ENCODE measurements at places on chromosomes 16 and 17.

GRCh38 chr16:71425746-71426068, 16.1 kb downstream of the TLE7 start:
- no peak for DNase-seq

- DNase-seq: no peak
Measured at GRCh38 chr16:83972256-83973008, 4.4 kb downstream of the NECAB2 start.

GRCh38 chr17:38436386-38436785, 8.1 kb downstream of the ARHGAP23 start:
- DNase-seq: no peak

DNA sequence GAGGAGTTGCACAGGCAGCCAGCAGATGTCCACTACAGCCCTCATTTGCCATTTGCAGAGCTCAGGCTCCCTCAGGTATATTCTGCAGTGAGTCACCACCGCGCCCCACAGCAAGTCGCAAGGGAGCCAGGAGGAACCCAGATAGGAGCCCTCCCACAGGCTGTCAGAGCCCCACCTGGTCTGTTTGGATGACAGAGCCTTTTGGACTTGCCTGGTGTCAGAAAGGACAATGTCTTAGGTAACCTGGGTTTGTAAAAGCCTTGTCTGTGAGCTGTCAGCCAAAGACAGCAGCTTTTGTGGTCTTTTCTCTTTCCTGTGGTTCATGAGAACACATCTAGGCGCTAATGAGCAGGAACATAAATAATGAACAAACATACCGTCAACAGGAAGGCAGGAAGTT, 70.9 kb downstream of the GNAO1 start:
- no peak for DNase-seq

DNA sequence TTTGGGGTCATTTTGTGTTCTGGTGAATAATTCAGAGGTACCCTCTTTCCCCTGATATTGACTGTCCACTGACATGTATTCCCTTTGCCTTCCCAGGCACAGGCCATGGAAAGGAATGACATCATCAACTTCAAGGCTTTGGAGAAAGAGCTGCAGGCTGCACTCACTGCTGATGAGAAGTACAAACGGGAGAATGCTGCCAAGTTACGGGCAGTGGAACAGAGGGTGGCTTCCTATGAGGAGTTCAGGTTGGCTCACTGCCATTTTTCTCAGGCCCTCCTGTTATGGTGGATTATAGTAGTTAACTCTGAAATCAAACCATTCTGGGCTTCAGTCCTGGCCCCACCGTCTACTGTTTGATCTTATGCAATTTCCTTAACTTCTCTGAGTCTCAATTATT, 1.6 kb upstream of the EFTUD2 start:
- DNase-seq: peak; percentile 90

DNA sequence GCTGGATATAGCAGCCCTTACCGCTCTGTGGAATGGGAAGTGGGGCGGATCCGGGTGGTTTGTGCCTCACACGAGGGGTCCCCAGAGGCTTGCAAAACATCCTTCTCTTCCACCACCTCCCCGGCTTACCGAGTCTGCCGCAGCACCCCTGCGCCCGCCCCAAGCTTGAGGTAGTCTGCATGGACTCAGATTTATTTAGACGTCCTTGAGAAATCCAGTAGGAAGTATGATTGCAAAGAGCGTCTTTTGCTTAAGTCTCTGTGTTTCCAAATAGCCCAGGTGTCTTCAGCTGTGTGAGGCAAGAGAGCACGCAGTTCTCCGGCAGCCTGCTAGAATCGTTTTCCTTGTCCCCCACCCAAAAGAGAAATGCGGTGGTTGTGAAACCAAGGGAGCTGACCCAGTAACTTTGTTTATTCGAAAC, 2.4 kb downstream of the KIAA0513 start:
- DNase-seq: peak; percentile 53

DNA sequence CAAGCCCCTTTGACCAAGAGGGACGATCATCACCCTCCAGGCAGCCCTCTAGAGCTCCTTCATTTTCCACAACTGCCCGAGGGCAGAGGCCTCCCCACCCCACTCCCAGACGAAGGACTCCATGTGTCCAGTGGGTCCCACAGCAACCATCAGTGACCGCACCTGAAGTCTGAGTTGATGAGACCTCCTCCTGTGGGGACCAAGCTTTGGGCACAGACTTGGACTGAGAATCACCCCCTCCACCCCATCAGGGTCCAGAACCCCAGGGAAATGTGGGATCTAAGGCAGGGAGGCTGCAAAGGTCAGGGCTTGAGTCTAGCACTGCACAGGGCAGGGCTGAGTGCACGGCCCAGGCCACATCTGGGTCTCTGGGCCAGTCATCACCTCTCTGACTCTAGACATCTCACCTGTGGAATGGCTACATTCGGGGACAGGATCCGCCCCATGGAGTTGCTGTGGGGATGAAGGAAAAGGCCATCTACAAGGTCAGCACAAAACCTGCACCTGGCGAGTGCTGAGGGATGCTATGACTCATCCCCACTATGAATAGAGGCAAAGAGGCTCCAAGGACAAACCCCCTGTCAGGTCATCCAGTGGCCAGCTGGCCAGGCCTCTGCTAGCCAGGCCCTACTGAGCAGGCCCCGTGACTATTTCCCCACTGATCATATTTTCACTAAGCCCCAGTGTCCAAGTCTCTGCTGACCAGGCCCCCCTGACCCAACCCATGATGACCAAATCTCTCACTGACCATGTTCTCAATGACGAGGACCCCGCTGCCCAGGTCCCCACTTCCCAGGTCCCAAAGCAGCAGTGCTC, 38.4 kb downstream of the TNFRSF13B start:
- DNase-seq: no peak

DNA sequence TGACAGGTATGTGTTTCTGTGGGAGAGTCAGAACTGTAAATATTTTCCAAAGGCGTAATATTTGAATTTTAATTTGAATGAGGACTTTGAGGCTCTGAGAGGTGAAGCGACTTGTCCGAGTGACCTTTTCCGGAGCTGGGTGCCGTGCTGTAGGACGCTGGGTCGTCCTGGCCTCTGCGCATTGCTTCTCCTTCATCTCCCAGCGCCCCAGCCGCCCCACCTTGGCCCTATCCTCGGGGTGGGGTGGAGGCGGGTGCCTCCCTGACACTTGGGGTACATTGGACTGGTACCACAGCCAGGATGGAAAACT, 147.8 kb downstream of the SPECC1 start:
- no peak for DNase-seq

- peak; percentile 43 for DNase-seq
Measured at GRCh38 chr17:50708050-50709000, 611 bp upstream of the ANKRD40 start.

GRCh38 chr17:57281887-57282286, 25.6 kb downstream of the MSI2 start:
- DNase-seq: no peak

GRCh38 chr17:59355702-59356325, 24.4 kb downstream of the YPEL2 start:
- DNase-seq: no peak

DNA sequence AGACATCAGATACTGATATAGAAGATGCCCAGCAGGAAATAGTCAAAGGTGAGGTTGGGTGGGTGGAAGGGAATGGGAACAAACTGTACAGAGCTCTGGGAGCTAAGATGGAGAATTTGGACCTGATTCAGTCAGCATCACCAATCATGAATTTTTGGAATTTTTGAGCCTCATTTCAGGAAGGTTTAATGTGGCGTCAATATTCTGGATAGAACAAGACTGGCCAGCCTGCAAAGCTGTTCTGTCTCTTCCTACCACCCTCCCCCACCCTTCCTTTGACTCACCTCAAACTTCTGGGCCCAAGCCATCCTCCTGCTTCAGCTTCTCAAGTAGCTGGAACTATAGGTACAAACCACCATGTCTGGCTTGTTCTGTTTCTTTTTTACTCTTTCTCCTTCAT, 32.6 kb downstream of the CTCF start:
- DNase-seq: peak; percentile 77

DNA sequence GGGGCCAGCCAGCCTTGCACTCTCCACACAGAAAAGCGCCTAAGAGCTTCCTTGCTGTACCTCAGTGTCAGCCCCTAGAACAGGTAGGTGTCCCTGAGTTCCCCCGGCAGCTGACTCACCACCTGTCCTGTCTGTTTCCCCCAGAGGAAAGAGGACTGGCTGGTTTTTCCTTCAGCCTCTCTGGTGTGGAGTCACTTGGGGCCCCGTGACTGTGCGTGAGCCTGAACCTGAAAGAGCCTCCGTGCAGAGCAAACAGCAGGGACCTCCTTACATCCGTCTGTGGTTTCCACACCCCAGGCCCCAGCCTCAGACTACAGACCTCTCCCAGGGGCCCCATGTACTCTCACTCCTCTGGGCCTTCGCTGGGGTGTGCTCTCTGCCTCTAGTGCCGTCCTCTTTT, 87.8 kb downstream of the GNAO1 start:
- DNase-seq: no peak
